ENCODE measurements at places on chromosomes 5 and 9. TPM values are rescaled to one million over a fixed set of nuclear protein-coding genes. Genes with fewer than 3 reads are reported as not detected.

The ENTREP1 gene
- 12.5 TPM for total RNA-seq

The MEIKIN gene
- not detected for total RNA-seq

The FAM221B gene
- total RNA-seq: not detected

The FSTL4 gene
- total RNA-seq: 1.1 TPM

The MEF2C gene
- 1.3 TPM for total RNA-seq

The STC2 gene
- 200 TPM for total RNA-seq

The PPP2R2B gene
- total RNA-seq: 0.72 TPM
